NCI-H446 treated with DMSO at 0.1 percent for 48 hours (cell line): ENCODE measurements at places on chromosomes 5 and 9.

- DNase-seq, result no peak
Measured at GRCh38 chr9:99012957-99013512, 69.3 kb downstream of the COL15A1 start.

GRCh38 chr5:1341863-1342262 lies 3.0 kb downstream of the CLPTM1L start:
- no peak for DNase-seq

DNA sequence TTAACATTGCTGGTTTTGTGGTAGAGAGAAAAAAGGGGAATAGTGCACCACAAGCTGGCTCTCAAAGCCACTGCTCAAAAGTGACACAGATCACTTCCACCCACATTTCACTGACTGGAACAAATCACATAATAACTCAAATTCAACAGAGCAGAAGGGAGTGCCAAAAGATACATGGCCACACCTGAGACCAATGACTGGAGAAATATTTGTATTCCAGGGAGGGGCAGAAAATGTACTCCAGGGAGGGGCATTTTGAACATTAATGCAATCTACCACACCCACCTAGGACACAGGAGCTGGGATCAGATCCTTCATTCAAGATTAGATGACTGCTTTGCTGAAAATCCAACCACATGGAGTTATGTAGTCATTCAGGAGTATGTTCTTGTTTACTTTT lies 44.8 kb upstream of the ALDOB start:
- DNase-seq, result no peak

DNA sequence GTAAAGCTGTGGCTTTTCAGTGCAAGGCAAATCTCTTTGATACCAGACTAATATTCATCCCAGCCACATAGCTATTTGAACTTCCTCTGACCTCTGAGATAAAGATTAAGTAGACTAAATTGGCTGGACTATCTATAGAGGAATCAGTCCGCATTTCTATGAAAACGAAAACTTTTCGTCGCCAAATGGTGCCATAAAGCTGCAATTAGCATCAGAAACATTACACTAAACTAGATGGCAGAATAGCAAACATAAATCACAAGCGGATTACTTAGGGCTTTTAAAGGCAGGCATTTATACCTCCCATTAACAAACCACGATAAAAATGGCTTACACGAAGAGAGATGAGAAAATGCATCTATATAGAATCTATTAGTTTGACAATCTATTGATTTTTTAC lies 1009.7 kb upstream of the CDH6 start:
- DNase-seq, result no peak

GRCh38 chr9:36731068-36731956 lies 158.6 kb downstream of the MELK start:
- no peak for DNase-seq

GRCh38 chr5:2511126-2511525 lies 240.4 kb downstream of the IRX2 start:
- DNase-seq, result no peak

DNA sequence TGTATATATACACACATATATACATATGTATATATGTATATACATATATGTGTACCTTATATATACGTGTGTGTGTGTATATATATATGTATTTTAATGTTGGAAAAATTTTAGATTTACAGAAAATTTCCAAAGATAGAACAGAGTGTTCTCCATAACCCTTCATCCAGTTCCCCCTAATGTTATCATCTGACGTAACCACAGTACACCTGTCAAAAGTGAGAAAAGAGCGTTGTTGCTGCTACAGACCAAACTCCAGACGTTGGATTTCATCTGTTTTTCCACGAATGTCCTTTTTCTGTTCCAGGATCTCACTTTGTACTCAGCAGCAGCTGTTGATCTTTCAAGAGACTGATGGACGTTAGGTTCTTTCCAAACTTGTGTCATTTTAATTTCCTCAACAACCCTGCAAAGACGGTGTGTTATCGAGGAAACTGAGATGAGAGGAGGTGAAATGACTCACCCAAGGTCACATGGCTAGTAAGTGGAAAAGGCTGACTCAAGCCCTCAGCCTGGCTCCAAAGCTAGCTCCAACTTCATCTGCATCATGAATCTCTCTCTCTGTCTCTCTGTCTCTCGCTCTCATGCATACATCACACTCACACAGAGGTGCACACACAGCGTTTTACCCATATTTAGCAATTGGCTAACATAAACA lies 17.0 kb upstream of the NTNG2 start:
- DNase-seq, result no peak
